ENCODE measurements at places on chromosomes 1 and 21.

DNA sequence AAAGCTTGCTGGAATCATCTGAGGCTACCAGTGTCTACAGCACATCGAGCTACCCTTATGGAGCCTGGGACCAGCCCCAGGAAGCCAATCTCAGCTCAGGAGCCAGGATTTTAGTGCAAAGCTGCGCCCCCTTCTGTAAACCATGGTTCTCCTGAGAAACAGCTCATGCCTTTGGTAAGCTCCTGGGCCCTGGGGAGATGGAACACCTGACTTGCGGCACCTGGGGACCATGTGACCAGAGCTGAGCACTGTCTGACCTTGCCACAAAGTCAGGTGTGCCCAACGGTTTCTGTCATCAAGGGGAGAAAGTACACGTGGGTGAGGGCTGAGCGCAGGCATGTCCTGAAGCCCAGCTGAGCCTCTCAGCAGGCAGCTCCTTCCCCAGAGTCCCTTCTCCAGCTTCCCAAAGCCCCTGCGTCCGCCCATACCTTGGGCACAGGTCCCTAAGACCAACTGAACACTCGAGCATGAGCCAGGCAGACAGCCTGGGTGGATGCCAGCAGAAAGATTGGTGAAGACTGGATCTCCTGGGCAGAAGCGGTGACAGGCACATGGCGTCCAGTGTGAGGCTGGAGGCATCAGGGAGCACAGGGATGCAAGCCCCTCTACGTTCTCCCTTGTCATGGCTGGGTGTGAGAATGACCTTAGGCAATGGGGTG is 57.9 kb upstream of the TENT5B start:
- no peak for DNase-seq

- no peak for DNase-seq
Observed at GRCh38 chr1:100769906-100770646, 50.5 kb downstream of the VCAM1 start.

GRCh38 chr1:78762113-78762512 is 112.5 kb downstream of the IFI44 start:
- DNase-seq, result no peak

- no peak for DNase-seq
Observed at GRCh38 chr1:172220376-172220775, 200.1 kb upstream of the C1orf105 start.

DNA sequence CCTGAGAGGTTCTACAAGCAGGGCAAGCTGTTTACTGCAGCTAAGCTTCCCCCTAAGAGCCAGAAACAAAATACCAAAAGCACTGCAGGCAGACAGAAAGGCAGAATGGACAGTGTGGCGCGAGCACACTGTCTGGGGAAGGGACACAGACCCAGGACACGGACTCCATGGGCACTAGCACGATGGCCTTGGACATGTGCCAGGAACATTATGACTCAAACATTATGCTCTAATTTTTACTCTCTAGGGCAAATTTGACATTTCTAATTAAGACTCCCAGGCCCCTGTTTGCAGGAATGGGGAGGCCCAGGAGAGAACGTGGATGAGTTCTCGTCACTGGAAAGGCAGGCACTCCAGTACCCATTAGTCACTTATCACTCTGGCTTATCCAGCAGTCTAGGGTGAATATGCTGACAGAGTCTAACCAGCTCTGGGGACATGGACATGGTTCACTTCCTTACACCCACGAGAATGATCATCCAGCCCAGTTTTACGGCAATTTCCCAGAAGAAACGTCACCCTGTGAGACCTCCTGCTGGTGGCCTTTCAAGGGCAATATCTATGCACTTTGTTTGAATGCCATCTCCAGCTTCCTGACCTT is 45.1 kb downstream of the CAPN8 start:
- no peak for DNase-seq

- no peak for DNase-seq
Observed at GRCh38 chr1:19879661-19880060, 2.5 kb upstream of the OTUD3 start.

DNA sequence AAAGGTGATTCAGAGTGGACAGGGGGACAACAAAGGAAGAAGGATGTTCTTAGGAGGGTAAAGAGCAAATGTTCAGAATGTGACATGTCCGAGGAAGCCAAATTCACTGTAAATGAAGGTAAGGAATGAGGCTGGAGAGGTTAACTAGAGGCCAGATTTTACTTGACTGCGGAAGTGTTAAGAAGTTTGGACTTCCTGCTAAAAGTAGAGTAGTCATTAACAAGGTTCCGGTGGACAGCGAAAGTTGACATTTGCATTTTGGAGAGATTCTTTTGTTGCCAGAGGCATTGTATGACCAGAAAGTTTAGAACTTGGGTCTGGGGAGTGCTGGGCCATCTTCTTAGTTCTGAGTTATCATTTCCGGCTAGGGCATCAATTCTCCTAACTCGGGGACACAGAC is 7.2 kb upstream of the ERRFI1 start:
- DNase-seq, result no peak

- DNase-seq, result no peak
Observed at GRCh38 chr1:68197461-68197860, 34.9 kb downstream of the WLS start.

GRCh38 chr1:214247501-214248041 is 33.4 kb upstream of the SMYD2 start:
- no peak for DNase-seq

DNA sequence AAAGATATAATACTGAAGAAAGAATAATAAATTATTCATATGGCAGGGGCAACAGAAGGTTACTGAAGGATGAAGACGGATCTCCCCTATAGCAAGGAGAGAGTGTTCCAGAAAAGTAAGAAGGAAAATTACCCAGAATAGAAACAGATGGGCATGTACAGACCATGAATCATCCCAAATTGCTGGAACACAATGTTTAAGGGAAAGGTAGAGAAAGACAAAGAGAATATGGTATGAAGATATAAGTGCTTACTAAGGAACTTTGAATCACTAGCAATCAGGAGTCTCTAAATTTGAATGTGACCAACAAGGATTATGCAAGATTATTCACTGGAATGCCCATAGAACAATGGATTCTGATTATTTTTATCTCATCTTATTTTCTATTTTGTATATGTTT is 375.4 kb downstream of the COL11A1 start:
- DNase-seq, result no peak

GRCh38 chr1:162732566-162733335 is 57.8 kb upstream of the HSD17B7 start:
- no peak for DNase-seq

All from osteocyte (in vitro differentiated cells).